ENCODE measurements at places on chromosomes 6 and 20.

GRCh38 chr6:109240370-109241084 is 141.7 kb downstream of the CD164 start:
- DNase-seq, result no peak

DNA sequence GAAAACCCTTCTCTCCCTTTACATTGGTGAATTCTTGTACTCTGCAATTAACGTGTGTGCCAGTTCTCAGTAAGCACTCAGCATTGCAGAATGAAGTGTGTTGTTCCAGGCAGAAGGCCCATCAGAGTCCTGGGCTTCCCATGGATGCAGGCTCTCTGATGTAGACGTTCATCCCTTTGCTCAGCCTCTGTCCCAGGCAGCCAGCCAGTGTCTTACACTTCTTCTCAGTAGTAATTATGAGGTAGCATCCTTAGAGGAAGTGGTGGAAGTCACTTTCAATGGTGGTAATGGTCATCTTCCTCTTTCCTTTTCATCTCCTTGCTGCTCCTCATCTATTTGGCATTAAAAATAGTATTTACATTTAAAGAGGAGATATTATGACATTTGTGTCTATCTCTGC is 66.7 kb upstream of the FYN start:
- DNase-seq, result no peak

GRCh38 chr6:89604653-89605052 is 33.9 kb downstream of the LYRM2 start:
- no peak for DNase-seq

GRCh38 chr6:36135053-36135731 is 4.9 kb downstream of the MAPK13 start:
- no peak for DNase-seq

DNA sequence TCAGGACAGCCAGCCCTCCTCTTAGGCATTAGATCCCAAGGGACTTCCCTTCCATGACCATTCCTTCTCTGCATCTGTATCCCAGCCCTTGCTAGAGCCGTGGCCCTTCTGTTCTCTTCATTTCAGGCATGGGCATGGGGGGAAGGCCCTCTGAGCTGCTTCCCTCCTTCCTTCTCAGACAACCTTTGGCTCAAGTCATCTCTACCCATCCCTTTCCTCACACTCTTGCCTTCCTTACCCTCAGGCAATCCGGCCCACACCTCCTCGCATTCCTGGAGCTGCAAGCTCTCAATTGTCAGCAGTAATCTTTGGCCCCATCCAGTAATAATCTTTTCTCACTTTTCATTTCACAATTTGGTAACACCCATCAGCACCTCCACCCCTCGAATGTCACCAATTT is 426.9 kb upstream of the JARID2 start:
- no peak for DNase-seq

- DNase-seq, result no peak
Measured at GRCh38 chr6:4346659-4347333, 211.4 kb upstream of the ECI2 start.

GRCh38 chr20:31602431-31602778 is 2.7 kb upstream of the ID1 start:
- no peak for DNase-seq

- DNase-seq, result no peak
Measured at GRCh38 chr6:163415620-163416556, 1.4 kb downstream of the QKI start.

DNA sequence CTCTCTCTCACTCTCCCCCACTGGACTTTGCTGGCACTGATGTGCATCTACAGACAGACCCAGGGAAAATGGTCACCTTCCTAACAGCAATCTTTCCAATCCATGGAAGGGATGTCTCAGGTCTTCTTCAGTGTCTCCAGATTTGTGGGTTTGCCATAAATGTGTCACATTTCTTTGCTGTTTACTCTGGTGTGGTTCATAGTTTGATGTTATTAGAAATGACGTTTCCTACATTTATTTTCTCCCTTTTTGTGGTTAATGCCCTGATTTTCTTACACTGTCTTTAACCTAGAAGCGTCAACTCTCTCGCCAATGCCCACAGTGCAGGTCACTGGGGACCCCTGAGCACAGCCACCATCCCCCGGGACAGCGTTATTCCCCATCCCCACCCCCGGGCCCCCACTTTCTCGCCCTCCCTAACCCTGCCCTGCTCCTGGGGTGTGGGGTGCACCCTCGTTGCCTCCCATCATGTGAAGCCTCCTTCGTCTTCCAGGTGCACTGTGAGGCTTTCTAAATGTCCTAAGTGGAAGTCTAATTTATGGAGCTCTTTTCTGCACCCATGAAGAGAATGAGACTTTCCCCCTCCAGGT is 86.5 kb downstream of the YTHDF1 start:
- DNase-seq, result no peak

DNA sequence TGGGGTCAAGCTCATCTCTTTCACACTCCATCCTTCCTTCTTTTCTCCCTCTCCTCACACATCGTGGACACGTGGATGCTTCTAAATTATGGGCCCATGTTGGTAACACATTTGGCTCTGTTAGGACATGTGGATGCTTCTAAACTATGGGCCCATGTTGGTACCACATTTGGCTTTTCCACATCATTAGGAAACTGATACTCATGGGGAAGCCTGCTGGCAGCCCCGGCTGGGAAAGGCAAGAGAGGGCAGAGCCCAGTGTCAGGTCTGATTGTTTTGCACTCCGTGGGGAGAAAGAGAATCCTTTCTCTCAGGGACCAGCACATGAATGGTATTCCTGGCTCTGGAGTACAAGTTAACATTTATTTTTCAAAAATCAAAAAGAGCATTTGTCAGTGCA is 4.0 kb upstream of the CST1 start:
- no peak for DNase-seq

DNA sequence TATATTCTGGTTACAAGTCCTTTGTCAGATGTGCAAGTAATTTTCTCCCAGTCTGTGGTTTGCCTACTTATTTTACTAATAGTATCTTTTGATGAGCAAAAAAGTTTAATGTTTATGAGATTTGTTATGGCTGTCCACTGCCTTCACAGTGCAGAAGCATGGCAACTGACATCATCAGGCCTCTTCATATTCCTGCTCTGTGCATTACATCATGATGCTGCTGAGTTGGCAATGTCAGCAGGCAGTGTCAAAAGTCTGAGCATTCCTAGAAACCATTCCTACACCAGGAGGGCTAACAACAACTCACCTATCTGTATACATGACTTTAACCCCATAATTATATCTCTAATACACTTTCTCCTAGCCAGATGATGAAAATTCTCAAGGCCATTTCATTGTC is 10.8 kb upstream of the OR2B2 start:
- no peak for DNase-seq

DNA sequence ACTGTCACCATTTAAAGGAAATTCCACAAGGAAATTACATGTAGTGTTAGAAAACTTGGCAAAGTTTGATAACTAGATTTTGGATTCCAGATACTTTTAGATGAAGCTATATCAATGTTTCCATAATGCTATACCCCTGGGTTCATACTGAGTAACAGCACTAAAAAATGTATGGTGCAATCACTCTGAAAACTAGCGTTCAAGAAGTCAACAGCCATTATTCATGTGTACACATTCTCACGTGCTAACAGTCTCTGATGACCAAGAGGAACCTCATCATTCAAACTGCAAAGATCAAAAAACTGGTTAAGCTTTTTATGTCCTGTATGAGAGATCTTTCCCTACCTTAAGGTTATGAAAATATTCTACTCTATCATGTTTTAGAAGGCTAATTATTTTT is 197.6 kb downstream of the GMDS start:
- DNase-seq, result no peak

DNA sequence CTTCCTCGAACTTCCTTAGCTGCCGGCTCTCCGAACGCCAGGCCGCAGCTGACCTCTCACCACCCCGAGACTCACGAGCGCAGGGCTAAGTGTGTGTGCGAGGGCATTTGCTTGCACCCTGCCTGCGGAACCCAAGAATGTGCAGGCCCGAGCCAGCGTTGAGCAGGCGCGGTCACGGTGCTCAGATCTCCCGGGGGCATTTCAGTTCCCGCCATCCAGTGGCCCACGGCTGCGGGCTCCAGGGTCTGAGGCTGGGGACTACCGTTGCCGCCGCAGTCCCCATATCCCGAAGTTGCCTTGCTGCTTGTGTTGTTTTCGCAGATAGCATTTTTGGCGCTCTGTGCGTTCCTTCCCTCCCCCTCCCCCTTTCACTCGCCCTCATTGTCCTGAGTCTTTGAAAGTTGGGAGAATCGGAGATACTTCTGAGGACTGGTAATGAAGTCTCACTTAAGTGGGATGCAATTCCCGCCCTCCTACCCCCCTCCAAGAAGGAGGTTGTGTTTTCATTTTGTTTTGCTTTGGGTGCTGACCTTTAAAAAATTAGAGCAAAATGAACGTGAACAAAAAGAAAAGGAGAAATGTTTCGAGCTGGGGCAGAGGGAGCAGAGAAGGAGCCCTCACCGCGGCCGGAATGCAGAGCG is 1.7 kb downstream of the NR2E1 start:
- no peak for DNase-seq
